ENCODE measurements at places on chromosomes 6 and 20.
A peak's percentile ranks its signal among the peaks of the same experiment; 100 is the strongest.

GRCh38 chr20:32191873-32192272 is 15.7 kb downstream of the PLAGL2 start:
- DNase-seq: no peak

DNA sequence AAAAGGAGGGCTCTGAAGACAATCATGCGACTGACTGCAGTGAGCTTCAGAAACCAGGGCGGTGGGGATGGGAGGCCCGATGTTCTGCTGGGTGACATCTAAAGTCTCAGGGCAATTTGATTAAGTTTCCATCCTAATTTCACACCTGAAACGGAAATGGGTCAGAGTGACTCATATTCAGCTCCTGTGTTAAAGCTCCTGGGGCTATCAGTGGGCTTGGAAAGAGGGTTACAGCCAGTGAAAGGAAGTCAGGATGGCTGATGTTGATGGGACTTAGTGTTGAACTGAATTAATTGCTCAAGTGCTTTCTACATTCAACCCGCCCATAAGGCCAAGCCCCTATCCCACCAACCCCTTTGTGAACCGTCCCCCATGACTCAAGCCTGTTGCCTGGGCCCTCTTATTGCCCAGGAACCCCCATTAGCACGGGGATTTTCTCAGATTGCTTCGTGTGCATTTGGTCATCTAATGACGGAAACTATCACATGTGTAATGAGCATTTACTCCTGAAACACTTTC is 47.1 kb upstream of the TBC1D7 start:
- DNase-seq: no peak

DNA sequence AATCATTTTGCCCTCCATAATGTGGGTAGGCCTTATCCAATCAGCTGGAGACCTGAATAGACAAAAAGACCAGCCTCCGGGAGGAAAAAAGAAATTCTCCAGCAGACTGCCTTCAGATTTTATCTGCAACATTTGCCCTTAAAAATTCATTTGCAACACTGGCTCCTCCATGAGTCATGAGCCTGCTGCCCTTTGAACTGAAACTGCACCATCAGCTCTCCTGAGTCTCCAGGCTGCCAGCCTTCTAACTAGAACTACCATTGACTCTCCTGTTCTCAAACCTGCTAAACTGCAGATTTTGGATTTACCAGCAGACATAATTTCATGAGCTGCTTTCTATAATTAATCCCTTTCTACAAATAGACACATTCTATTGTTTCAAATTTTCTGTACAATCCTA is 223.9 kb upstream of the THEMIS start:
- no peak for DNase-seq

- DNase-seq: no peak
These were observed 256.8 kb downstream of the SYNE1 start for GRCh38 chr6:152380351-152380767.

- no peak for DNase-seq
These were observed 111.6 kb downstream of the EPHA7 start for GRCh38 chr6:93307505-93308409.

DNA sequence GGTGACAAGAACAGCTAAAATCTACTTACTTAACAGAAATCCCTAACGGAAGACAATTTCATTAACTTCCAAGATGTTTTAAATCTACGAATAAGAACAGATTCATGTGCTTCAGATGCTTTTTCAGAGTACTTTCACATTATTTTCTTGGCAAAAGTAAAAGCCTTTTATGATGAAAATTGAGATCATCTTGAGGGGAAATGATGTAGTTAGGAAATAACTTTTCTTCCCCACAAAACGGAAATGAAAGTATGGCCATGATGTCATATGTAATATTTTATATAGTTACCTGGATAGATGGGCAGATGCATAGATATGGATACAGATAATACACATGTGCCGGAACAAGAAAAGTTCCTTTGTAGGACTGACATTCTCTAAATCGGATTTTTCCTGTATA is 32.8 kb downstream of the SASH1 start:
- DNase-seq: no peak

- no peak for DNase-seq
These were observed 35.1 kb upstream of the ANKEF1 start for GRCh38 chr20:9999645-10000044.

DNA sequence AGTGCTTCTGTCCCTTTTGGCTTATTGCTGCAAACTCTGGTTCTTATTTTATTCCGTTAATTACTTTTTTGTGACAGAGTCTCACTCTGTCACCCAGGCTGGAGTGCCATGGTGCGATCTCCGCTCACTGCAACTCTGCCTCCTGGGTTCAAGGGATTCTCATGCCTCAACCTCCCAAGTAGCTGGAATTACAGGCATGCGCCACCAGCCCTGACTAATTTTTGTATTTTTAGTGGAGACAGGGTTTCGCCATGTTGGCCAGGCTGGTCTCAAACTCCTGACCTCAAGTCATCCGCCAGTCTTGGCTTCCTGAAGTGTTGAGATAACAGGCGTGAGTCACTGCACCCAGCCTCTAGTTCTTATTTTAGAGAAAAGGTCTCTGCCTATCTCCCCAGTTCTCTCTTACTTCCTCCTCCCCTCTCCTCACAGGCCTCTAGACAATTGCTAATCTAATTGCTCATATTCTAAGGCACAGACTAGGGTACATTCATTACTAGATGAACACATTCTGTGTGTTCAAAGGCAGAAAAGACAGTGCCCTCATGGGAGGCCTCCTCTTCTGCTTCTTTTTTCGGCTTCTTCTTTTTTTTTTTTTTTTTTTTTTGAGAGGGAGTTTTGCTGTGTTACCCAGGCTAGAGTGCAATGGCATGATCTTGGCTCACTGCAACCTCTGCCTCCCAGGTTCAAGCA is 27.0 kb downstream of the EDEM2 start:
- no peak for DNase-seq

GRCh38 chr6:92267335-92267734 is 1152.0 kb downstream of the EPHA7 start:
- DNase-seq: no peak

- no peak for DNase-seq
These were observed 24.3 kb upstream of the SRSF6 start for GRCh38 chr20:43433250-43433854.

- no peak for DNase-seq
These were observed 18.2 kb downstream of the NEDD9 start for GRCh38 chr6:11214084-11214833.

DNA sequence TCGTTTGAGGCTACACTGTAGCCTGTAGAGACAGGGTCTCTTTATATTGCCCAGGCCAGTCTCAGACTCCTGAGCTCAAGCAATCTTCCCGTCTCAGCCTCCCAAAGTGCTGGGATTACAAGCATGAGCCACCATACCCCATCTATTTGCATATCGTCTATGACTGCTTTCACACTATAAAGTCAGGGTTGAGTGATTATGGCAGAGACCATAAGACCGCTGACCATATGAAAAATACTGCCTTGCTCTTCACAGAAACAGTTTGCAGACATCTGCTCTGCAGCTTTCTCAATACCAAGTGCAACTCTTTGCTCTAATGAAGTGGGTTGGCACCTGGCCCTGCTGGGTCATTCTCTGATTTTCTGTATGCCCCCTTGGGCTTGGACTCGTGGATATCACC is 79.5 kb upstream of the PAK5 start:
- DNase-seq: no peak

GRCh38 chr20:41650231-41650948 is 32.2 kb upstream of the CHD6 start:
- no peak for DNase-seq

DNA sequence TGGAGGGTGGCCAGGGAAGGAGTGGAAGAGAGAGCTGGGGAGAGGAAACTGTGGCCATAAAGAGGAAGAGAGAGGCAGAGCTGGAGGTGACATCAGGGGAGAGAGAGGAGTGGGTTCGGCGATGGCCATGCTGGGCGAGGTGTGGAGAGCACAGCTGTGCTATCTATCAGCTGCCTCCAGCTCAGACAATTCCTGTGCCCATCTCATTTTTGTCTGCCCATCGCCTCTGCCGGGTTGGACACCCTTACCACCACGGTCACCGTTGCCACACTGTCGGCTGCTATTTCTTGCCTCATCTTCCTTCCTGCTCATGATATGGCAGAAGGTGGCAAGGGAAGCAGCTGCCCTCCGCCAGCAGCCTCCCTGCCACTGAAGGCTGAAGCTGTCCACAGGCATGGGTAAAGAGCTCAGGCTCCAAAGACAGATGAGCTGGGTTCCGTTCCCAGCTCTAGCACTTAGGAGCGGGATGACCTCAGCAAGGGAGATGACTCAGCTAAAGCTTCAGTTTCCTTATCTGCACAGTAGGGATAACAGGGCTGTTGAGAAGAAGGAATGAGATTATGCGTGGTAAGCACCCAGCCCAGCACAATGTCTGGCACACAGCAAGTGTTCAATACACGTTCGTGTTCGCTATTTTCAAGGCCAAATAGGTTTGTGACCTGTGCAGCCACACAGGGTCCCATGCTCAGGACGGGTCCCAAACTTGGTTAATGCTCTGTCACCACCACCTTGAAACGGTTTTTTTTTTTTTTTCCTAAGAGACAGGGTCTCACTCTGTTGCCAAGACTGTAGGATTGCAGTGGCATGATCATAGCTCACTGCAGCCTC is 21.9 kb upstream of the TAF8 start:
- no peak for DNase-seq

DNA sequence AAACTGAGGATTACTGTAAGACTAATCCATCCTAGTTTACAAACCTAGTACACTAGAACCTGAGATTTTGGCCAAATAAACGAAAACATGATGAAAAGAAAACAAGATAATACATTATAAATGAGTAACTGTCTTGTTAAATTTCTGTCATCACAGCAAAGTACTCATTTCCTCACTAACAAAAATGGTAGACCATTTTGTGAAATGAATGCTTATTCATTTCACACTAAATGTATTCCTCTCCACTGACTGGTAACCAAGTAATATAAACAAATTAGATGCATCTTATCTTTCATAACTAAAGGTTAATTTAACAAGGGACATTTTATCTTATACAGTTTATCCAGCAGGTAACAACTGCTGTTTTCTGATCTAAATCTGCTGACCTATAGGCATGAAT is 143.7 kb downstream of the REV3L start:
- DNase-seq: no peak

DNA sequence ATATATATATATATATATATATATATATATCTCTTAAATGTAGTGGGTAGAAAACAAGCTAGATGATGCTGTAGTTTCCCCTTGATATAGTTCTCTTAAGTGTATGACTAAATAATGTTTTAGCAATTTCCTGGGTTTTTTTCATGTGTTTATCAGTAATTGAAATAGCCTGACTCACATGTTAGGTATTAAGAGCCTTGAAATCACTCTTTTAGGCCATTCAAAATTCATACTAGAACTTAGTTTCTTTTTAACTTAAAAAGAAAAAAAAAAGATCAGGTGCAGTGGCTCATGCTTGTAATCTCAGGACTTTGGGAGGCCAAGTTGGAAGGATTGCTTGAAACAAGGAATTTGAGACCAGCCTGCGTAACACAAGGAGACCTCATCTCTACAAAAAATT is 44.1 kb downstream of the NKX2-4 start:
- DNase-seq: no peak

DNA sequence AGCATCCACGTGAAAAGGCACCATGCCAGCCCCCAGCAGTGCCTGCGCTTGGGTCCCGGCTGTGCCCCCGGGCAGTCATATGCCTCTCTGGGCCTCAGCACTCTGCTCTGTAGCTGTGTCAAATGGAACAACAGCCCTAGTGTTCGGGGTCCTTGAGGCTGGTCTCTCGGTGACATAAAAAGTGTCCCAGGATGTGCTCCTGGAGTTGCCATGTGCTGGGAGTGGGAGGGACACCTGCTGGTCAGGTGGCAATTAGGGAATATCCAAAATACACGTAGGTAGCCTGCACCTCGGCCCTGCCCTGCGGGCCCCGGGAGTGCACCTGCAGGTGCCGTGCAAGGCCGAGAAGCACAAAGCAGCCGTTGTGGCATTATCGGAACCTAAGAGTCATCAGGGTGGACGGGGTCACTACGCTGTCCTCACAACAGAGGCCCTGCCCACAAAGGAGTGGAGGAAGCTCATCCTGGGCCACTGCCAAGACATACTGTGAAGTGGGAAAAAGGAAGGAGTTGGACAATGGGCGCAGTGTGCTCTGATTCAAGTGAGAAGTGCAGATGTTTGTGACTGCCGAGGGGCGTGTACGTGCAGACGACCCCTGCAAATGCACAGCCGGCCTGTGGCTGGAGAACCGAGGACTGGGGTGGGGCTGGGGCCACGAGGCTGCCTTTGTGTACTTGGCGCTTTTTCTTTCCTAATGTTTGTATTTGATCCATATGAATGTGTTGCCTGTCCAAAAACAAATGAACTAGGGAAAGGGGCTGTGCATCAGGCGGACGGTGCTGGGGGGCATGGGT is 24.6 kb downstream of the SLCO4A1 start:
- no peak for DNase-seq

- DNase-seq: no peak
These were observed 1.4 kb downstream of the NPBWR2 start for GRCh38 chr20:64105846-64106434.

DNA sequence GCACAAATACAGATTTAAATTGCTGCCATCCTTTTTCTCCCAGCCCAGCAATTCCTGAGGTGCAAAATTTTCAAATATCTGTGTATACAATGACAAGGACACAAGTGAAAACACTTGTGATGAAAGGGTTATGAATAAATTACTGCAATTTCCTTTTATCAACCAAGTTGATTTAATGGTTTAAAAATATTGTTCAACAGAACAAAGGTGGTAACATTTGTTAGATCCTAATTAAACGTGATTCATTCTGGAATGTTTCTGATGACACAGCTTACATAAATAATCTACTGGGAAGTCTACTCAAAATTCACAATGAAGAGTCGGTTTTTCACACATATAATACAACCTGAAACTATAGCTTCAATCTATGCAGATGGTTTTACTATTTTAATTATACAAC is 17.1 kb downstream of the B4GALT5 start:
- no peak for DNase-seq

- peak; percentile 60 for DNase-seq
These were observed 155.1 kb upstream of the MLIP start for GRCh38 chr6:53956068-53956711.

- no peak for DNase-seq
These were observed 63.2 kb downstream of the SEL1L2 start for GRCh38 chr20:13927171-13927570.

DNA sequence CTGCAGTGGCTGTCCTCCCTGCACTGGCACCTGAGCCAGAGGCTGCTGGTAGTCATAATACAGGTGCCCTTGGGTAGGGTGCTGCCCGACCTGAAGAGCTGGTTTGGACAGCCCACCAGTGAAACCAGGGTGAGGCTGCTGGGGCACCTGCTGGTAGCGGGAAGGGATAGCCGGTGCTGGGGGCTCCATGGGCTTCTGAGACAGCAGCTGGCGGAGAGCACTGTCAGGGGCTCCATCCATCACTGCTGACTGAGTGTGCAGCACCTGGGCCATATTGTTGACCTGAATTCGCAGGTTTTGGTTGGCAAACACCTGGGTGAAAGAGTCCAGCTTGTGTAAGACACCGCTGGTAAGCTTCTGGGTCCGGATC is 51.2 kb upstream of the MRPS10 start:
- DNase-seq: no peak

GRCh38 chr20:47701612-47702011 is 83.7 kb downstream of the SULF2 start:
- DNase-seq: no peak

- no peak for DNase-seq
These were observed 479.4 kb upstream of the SYNCRIP start for GRCh38 chr6:86122086-86122485.
